Activated CD8-positive, alpha-beta memory T cell treated with anti-CD3 and anti-CD28 coated beads, Interleukin-2, amount 10 ng/mL, durations not matched to agents 7 days and 5 days (primary cell): ENCODE measurements at places on chromosomes 5 and 9.
A peak's percentile ranks its signal among the peaks of the same experiment; 100 is the strongest.

GRCh38 chr9:103427696-103428095 is 432.6 kb downstream of the CYLC2 start:
- no peak overlapping the region for H3K27ac ChIP-seq
- H3K4me3 ChIP-seq, result no peak overlapping the region
- H3K4me1 ChIP-seq, result no peaks in the 10 kb centered on the region
- no peaks in the 10 kb centered on the region for H3K36me3 ChIP-seq
- no peaks in the 10 kb centered on the region for H3K27me3 ChIP-seq

DNA sequence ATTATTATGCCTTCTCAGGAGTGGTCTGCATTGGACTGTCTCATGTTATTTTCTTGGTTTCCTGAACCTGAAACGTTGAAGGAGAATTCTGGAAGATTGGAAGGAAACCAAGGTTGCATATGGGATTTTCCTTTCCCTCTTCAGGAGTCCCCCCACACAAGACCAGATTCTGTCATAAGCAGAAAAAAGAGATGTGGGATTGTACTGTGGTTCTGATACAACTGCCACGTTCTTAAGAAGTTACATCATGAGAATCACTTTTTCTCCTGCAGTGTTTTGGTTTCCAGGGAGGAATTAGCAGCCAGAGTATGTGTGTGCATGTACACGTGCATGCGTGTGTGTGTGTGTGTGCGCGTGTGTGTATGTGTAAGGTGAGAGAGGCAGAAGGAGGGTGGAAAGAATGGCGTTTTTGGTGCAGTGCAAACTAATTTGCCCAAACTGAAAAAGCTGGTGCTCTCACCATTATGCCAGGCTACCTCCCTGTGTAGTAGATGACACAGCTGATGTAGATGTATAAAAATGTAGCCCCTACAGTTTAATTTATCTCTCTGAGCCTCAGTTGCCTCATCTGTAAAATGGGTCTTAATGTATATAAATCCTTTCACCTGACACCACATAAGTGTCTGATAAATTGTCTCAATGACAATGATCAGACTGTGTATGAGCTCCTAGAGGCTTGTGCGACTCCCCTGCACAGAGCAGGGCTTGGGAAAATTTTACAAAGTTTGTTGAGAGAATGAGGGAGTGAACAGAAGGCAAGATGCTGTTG is 38.6 kb downstream of the RALGPS1 start:
- H3K27me3 ChIP-seq, result peaks cover 1% of the 10 kb centered on the region
- no peak overlapping the region for H3K27ac ChIP-seq
- no peaks in the 10 kb centered on the region for H3K4me1 ChIP-seq
- no peak for DNase-seq

DNA sequence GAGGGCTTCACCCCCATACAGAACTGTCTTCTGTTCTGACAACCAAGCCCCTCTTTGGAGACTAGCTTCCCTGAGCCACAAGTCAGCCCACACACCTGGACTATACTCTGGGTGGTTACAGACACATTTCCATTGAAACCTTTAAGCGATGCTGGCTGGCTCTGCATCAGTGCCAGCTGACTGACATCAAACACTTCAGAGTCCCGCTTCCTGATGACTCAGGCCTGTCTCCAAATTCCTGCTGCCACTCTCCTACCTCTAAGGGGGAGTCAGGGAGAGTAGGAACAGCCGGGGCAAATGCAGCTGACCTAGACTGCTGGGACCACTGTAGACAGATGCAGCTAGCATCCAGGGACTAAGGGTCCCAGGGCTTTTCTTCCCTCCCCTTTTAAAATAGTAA is 59.4 kb downstream of the SIL1 start:
- H3K27ac ChIP-seq, result no peak overlapping the region
- peaks cover 2% of the 10 kb centered on the region for H3K4me1 ChIP-seq
- no peak overlapping the region for H3K4me3 ChIP-seq

- H3K4me3 ChIP-seq, result no peak overlapping the region
- peaks cover 1% of the 10 kb centered on the region for H3K4me1 ChIP-seq
- H3K36me3 ChIP-seq, result peaks cover 3% of the 10 kb centered on the region
- no peak overlapping the region for H3K27ac ChIP-seq
- peaks cover 4% of the 10 kb centered on the region for H3K27me3 ChIP-seq
Observed at GRCh38 chr5:134477462-134478245, 47.8 kb upstream of the JADE2 start.

- H3K4me1 ChIP-seq, result no peaks in the 10 kb centered on the region
- no peaks in the 10 kb centered on the region for H3K36me3 ChIP-seq
- H3K4me3 ChIP-seq, result no peak overlapping the region
- DNase-seq, result no peak
Observed at GRCh38 chr5:22910523-22910922, 57.4 kb upstream of the CDH12 start.

DNA sequence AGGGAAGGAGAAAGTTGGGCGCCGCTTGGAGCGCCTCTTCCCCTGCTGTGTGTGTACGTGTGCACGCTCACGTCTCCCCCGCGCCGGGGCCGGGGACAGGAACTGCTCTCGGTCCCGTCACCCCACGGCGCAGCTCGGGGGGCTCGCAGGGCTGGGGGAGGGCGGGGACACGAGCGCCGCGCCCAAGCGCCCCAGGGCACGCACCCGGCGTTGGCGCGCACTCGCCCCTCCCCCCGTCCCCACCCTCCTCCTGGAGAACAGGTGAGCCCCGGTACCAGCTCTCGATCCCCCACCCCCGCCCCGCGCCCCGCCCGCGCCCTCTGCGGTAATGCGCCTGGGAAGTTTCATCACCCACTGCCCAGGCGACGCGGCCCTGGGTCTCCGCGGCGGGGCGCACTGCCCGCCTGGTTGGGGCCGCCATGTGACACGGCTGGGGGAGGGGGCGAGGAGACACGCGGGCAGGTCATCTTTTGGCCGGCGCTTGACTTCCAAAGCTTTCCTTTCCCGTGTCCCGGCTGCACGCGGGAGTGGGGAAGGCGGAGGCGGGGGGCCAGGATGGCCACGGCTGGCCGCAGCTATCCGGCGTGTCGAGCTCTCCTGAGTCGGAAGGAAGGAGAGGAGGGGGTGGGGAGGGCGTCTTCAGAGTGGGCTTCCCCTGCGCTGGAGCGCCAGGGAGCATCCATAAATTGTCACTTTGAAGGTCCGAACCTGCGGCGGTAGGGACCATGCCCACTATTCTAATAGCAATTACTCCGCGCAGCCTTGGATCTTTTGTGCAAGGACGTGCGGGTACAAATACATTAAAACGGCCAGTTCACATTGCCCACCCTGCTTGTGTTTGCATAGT is 1.5 kb upstream of the STC2 start:
- H3K4me1 ChIP-seq, result peaks cover 48% of the 10 kb centered on the region
- peak overlapping the region; percentile 88 for H3K27ac ChIP-seq
- peak overlapping the region; percentile 91 for H3K4me3 ChIP-seq
- DNase-seq, result peak; percentile 78
- H3K36me3 ChIP-seq, result peaks cover 17% of the 10 kb centered on the region

DNA sequence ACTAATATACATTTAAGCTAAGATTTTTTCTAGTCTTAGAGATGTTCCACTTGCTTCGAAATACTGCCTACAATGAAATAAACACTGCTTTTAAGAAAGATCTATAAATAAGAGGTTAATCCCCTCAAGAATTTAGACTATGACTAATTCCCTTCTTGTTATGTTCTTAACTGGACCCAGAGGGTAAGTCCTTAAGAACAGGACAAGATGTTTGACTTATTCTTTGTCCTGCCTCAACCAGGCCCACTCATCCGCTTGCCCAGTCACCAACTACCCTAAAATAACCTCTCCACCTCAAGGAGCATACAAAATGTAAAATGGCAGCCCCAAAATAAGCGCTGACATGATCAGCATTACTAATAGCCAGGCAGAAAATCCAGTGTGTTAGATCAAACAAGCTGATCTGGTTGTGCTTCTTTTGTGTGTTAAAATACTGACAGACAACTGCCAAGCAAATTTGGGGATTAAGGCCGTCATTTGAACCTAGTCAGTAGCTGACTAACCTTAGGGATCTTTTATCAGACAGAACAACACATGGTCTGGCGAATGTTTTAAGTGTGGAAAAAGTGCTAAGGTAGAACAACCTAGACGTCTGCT is 93.7 kb upstream of the SMC5 start:
- H3K4me1 ChIP-seq, result no peaks in the 10 kb centered on the region
- H3K27me3 ChIP-seq, result no peaks in the 10 kb centered on the region
- no peak overlapping the region for H3K27ac ChIP-seq
- no peak for DNase-seq
- H3K36me3 ChIP-seq, result no peaks in the 10 kb centered on the region

DNA sequence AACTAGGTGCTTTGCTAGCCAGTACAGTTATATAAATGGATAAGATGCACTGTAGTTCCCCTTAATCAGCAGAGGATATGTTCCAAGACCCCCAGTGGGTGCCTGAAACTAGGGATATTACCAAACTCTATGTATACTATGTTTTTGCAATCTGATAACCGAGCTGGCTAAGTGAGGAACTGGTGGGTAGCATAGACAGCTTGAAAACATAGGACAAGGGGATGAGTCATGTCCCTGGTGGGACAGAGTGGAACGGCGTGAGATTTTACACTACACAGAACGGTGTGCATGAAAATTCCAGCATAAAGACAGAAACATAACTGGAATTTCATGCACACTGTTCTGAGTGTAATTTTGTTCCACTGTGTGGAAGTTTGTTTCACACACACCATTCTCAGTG is 86.9 kb downstream of the BASP1 start:
- no peaks in the 10 kb centered on the region for H3K4me1 ChIP-seq
- H3K4me3 ChIP-seq, result no peak overlapping the region
- no peak overlapping the region for H3K27ac ChIP-seq
- DNase-seq, result no peak
- no peaks in the 10 kb centered on the region for H3K36me3 ChIP-seq

GRCh38 chr5:159943326-159943725 is 27.0 kb downstream of the ADRA1B start:
- peaks cover 5% of the 10 kb centered on the region for H3K4me1 ChIP-seq
- no peaks in the 10 kb centered on the region for H3K36me3 ChIP-seq
- H3K27ac ChIP-seq, result no peak overlapping the region
- DNase-seq, result no peak

DNA sequence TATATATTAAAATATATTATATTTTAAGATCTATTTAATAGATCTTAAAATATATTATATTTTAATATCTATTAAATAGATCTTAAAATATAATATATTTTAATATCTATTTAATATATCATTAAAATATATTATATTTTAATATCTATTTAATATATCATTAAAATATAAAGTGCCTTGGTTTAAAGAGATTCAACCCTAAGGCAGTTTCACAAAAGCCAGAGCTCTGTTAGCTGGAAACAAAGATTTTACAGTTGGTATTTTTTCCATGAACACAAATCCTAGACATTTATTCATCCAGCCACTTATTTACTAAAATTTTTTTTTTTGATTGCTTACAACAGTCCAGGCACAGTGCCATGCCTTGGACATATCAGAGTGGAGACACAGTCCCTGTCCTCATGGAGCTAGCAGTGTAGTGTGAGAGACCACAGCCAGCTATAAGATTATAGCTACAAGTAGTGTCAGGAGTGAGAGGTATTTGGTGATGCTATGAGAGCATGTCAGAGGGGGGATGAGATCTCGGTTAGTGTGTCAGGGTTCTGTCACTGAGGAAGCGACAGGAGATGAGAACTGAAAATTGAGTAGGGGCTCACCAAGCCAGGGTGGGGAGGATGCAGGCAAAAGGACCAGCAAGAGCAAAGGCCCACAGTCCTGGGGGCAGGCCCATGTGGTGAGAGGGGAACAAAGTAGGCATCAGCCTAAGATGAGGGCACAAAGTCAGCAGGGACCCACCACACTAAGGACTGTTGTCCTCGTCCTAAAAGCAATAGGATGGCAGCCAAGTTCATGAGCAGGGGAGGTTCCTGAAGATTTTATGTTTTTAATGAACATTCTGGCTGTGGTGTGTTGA is 74.5 kb downstream of the FBXO38 start:
- H3K4me3 ChIP-seq, result no peak overlapping the region
- peaks cover 20% of the 10 kb centered on the region for H3K27me3 ChIP-seq
- H3K36me3 ChIP-seq, result no peaks in the 10 kb centered on the region
- no peak for DNase-seq
- H3K27ac ChIP-seq, result no peak overlapping the region

GRCh38 chr9:104779334-104779733 is 15.4 kb downstream of the NIPSNAP3B start:
- H3K4me1 ChIP-seq, result peaks cover 3% of the 10 kb centered on the region
- H3K36me3 ChIP-seq, result no peaks in the 10 kb centered on the region
- peaks cover 6% of the 10 kb centered on the region for H3K27me3 ChIP-seq
- no peak for DNase-seq

GRCh38 chr9:82668689-82669199 is 394.2 kb downstream of the RASEF start:
- no peak overlapping the region for H3K4me3 ChIP-seq
- no peaks in the 10 kb centered on the region for H3K36me3 ChIP-seq
- no peak overlapping the region for H3K27ac ChIP-seq
- no peaks in the 10 kb centered on the region for H3K27me3 ChIP-seq
- DNase-seq, result no peak

DNA sequence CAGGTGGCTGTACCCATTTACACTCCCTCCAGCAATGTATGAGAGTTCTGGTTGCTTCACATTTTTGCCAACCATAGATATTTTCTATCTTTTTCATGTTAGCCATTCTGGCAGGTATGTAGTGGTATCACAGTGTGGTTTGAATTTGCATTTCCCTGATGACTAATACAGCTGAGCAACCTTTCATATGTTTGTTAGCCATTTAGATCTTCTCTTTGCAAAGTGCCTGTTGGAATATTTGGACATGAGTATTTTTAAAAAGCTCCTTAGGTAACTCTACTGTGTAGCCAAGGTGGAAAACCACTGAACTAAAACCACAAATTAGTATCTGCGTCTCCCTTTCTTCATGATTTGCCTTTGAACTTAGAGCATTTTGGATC is 31.9 kb downstream of the IRF1 start:
- peaks cover 94% of the 10 kb centered on the region for H3K4me1 ChIP-seq
- H3K27me3 ChIP-seq, result no peaks in the 10 kb centered on the region
- peaks cover 57% of the 10 kb centered on the region for H3K36me3 ChIP-seq
- peak overlapping the region; percentile 99 for H3K27ac ChIP-seq
- peak overlapping the region; percentile 21 for H3K4me3 ChIP-seq
- DNase-seq, result no peak
